Fibroblast of villous mesenchyme (primary cell): ENCODE measurements at places on chromosomes 5 and 9. TPM values are rescaled to one million over a fixed set of nuclear protein-coding genes. Genes with fewer than 3 reads are reported as not detected.

DNA sequence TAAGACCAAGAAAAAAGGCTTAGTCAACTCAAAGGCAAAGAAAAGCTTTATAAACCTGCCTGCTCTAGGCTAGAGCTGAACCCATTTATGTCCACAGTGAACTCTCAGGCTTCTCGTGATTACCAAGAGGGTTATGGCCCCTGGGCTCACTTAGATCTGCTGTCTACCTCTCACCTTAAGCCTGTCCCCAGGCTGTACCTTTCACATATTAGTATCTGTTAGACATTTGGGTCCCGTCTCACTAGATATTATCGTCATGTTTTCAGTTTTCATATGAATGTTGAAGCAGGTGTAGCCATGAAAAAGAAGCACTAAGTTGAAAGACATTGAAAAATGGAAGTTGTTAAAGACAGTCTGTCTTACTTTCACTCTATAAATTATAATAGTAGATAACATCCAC lies 75.2 kb upstream of the COX7C start:
- no peak for DNase-seq

DNA sequence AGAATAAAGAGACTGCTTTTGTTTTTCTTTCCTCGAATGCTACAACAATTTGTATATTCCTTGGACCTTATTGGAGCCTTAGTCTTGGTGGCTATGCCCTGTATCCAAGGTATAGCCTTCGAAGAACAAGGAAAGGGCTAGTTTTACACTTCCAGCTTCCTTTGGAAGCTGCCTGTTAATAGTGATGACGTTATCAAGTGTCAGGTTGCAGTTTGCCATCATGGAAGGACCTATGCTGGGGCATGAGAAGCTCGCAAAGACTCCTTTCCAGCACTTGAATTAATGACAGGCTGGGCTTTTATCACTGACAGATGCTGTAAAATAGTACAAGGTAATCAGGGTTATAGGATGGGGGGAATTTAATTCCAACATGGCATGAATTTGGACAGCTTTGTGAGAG lies 157.9 kb downstream of the KDM4C start:
- no peak for DNase-seq

DNA sequence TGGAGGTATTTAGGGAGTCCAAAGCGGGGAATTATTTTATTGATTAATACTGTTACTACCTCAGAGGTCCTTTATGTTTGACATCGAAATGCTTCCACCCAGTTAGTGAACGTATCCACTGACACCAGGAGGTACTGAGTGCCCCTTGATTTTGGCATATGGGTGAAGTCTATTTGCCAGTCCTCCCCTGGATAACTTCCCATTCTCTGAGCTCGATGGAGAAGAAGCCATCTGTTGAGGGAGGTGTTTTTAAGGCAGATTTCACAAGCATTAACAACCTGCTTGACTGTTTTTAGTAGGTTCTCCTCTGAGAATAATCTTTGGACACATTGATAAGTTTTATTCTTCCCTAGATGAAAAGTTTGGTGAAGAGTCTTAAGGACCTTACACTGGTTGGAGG lies 165.3 kb upstream of the NREP start:
- no peak for DNase-seq

CTXN3 gene
- not detected in 2 replicates for total RNA-seq

- DNase-seq, result peak; percentile 55
These were observed 2095.5 kb upstream of the C9orf72 start for GRCh38 chr9:29668732-29669131.

- no peak for DNase-seq
These were observed 11.5 kb downstream of the LARP1 start for GRCh38 chr5:154766558-154767281.

- no peak for DNase-seq
These were observed 90.3 kb downstream of the SH3GL2 start for GRCh38 chr9:17669206-17669605.

ZDHHC11 gene
- 0.64 and 0.86 TPM in 2 replicates for total RNA-seq

GRCh38 chr5:145967296-145967695 lies 30.9 kb downstream of the SH3RF2 start:
- no peak for DNase-seq

SOX30 gene
- total RNA-seq, result under 0.01 TPM in 1 of 2 replicates, not detected in the other

SYNPO gene
- total RNA-seq, result 7.3 and 10.6 TPM in 2 replicates

CBY3 gene
- 0.32 TPM in 1 of 2 replicates, not detected in the other for total RNA-seq

AKNA gene
- total RNA-seq, result 11.2 and 14.8 TPM in 2 replicates

- peak; percentile 78 for DNase-seq
These were observed 19.2 kb upstream of the NDST1 start for GRCh38 chr5:150488519-150489359.

GRCh38 chr9:35537913-35538312 lies 48.0 kb downstream of the RUSC2 start:
- DNase-seq, result peak; percentile 62

RLN2 gene
- total RNA-seq, result 0.43 TPM in 1 of 2 replicates, not detected in the other

SLC6A3 gene
- total RNA-seq, result not detected in 2 replicates

GLRA1 gene
- not detected in 2 replicates for total RNA-seq

PDLIM4 gene
- total RNA-seq, result 42.8 and 97.2 TPM in 2 replicates

GRCh38 chr9:110255463-110256379 lies 586 bp downstream of the TXN start:
- peak; percentile 58 for DNase-seq

- DNase-seq, result peak; percentile 96
These were observed 23.2 kb upstream of the LRRC14B start for GRCh38 chr5:167982-168660.

DNA sequence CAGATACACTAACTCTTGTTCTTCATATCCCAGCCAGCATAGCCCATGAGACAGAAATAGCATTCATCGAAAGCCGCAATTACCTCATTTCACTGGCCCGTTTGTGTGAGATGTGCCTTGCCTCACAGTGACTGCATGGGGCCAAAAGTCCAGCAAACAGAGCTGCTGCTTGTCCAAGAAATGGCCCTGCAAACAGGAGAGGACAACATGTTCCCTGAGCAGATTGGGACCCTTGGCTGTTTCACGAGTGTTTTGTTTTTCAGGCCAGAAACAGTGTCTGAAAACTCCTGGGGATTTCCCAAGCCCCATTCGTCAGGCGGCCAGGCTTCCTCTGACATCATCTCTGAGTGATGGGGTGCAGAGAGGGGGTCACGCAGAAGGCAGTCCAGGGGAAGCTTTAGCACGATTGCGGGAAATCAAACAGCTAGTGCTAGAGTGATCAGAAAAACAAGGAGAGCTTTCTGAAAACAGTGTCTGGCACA lies 503.6 kb upstream of the PAPPA start:
- DNase-seq, result peak; percentile 96

- DNase-seq, result no peak
These were observed 30.0 kb upstream of the CLINT1 start for GRCh38 chr5:157888814-157889532.

DNA sequence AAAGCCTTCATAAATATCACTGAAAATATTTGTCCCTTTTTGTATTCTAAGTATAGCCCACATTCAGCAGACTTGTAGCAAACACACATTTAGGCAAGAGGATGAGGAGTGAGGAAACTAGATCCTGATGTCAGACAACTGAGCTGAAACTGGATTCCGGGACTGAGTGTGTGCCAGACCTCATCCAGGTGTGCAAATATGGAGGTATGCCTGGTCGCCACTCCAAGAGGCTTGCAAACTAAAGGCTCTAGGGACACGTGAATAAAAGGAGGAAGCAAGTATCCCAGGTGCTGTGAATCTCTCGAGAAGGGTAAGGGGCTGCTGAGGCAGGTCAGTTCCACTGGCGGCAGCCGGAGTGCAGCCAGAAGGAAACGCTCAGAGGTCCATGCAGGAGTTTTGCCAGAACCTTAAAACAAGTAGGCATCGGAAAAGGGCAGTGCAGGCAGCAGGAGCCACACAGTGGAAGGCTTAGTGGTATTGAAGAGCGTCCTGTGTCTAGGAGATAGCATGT lies 77.4 kb upstream of the ALDH1B1 start:
- DNase-seq, result no peak

DNA sequence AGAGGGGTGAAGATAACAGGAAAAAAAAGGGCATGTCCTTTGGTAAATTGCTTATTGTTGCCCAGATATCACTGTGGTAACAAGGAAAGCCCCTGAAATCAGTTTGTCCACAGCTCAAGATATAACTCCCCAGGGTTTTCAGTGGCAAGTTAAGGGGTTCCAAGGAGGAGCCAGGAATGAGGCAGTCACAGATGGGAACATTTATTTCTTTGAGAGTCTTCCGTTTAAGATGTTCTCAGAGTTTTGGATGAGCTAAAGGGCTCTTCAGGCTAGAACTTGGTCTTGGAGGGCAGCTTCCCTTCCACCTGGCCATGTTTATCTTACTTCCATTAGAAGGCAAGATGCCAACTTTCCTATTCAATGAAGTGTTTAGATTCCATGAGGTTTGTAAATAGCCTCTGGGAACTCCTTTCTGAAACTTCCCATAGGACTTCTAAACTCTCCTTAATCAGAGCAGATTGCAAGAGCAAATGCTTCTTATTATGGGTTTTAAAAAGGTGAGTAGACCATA lies 277.6 kb upstream of the TNC start:
- no peak for DNase-seq

- peak; percentile 21 for DNase-seq
These were observed 22.4 kb downstream of the MAML1 start for GRCh38 chr5:179755022-179755421.

GRCh38 chr9:13324988-13325387 lies 45.5 kb upstream of the MPDZ start:
- DNase-seq, result no peak

DNA sequence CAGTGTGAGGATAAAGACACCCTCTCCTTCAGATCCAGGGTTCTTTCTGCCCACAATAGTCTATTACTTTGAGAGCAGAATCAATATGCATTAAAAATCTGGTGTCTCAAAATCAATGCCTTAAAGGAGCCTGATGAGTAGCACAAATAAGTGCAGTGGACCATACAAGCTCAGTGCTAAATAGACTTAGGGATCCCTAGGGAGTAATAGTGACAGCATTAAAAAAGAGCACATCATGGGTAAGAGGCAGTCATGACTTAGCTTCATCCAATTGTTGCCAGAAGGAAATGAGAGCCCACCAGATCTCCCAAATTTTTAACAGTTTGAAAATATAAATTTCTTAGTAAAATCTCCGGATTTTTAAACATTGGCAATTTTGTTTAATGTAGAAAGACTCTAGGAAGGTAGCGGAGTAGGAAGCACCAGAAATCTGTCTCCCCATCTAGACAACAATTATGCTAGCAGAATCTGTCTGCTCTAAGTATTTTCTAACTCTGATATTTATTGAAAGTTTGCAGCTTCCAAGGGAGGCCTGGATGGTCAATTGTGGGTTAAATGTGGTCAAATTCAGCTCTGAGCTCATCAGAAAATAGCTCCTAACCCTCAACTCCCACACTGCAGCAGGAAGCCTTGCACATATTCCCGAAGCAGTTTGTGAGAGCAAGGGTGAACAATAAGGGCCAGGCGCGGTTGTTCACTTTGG lies 443.9 kb downstream of the TLE1 start:
- peak; percentile 35 for DNase-seq

TTC16 gene
- not detected in 2 replicates for total RNA-seq

DNA sequence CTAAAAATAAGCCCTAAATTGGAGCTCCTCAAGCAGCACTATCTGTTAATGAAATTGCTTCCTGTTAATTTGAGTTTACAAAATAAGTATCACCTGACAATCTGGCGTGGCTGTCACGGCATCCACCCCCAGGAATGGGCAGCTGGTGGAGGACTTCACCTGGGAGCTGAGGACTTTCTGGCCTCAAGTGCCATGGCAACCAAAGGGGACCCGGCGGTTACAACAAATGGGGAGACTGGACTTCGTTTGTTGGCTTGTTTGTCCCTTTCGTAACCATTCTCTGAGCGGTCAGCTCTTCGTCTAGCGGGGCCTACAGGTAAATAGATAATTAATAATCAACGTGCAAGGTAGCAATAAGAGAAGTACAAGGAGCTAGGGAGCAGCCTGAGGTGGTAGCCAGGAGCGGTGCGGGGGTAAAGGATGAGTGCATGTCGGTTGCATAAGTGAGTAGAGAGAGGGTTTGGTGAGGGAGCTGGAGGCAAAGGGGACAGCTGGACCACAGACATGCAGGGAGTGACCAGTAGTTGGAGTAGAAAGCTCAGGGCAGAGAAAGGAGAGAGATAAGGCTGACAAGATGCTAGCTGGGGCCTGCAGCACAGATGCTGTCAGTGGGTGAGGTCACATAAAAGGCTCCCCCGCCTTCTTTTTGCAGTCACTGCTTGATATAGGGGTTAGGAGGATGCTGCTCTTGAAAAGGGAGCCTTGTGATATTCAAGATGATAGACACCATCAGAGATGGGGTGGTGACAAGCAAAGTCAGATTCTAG lies 62.5 kb downstream of the HSPA4 start:
- DNase-seq, result no peak

DNA sequence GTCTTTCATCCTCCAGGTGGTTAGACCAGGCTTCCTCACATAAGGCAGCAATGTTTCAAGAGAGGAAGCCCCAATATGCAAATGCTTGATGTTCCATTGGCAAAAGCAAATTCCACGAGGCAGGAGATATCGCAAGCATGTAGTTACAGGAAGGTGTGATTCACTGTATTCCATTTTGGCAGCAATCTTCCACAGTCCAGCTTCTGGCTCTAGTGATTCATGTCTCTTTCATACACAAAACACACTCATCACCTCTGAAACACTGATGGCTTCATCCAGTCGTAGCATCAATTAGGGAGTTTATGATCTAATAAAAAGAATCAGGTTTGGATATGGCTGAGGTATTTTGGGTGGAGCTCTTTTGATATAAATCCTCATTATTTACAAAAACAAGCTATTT lies 552.2 kb upstream of the RIOK2 start:
- peak; percentile 32 for DNase-seq

- DNase-seq, result no peak
These were observed 161.9 kb downstream of the ZSWIM6 start for GRCh38 chr5:61493973-61494372.

INSL4 gene
- total RNA-seq, result not detected in 2 replicates

DNA sequence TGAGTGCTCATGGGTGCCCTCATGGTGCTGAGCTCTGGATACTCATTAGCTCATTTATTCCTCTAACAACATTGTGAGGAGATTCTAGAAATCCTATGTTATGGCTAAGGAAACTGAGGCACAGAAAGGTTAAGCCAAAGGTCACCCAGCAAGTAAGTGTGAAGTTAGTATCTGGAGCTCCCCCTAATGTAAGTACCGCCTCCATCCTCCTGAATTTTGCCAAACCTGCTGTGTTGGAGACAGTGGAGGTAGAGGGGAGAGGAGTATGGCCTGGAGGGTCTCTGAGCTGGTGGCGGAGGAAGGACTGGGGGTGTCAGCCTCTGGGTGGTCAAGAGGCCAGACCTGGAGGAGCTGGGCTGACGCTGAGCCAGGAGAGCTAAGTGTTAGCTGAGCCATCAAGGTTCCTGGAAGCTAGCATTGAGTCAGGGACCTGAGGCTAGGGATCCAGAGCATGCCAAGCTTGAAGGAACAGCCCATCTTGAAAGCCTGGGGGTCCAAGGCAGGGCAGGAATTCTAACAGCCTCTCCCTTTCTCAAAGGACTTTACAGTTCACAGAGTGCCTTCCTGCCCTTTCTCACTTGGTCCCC lies 114.8 kb downstream of the RGS3 start:
- no peak for DNase-seq

GRCh38 chr5:126931963-126932660 lies 98.2 kb downstream of the MARCHF3 start:
- DNase-seq, result no peak

SCGB3A2 gene
- total RNA-seq, result not detected in 2 replicates

DNA sequence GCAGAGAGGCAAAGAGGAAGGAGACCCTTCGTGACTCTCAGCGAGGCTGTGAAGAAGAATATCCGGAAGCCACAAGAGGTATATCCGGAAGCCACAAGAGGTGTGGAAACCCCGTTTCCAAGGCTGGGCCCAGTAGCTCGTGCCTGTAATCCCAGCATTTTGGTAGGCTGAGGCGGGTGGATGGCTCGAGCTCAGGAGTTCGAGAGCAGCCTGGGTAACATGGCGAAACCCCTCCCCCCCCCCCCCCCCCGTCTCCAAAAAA lies 612 bp upstream of the BBLN start:
- no peak for DNase-seq
